ENCODE measurements at places on chromosomes 4 and X. TPM values are rescaled to one million over a fixed set of nuclear protein-coding genes. Genes with fewer than 3 reads are reported as not detected.

DNA sequence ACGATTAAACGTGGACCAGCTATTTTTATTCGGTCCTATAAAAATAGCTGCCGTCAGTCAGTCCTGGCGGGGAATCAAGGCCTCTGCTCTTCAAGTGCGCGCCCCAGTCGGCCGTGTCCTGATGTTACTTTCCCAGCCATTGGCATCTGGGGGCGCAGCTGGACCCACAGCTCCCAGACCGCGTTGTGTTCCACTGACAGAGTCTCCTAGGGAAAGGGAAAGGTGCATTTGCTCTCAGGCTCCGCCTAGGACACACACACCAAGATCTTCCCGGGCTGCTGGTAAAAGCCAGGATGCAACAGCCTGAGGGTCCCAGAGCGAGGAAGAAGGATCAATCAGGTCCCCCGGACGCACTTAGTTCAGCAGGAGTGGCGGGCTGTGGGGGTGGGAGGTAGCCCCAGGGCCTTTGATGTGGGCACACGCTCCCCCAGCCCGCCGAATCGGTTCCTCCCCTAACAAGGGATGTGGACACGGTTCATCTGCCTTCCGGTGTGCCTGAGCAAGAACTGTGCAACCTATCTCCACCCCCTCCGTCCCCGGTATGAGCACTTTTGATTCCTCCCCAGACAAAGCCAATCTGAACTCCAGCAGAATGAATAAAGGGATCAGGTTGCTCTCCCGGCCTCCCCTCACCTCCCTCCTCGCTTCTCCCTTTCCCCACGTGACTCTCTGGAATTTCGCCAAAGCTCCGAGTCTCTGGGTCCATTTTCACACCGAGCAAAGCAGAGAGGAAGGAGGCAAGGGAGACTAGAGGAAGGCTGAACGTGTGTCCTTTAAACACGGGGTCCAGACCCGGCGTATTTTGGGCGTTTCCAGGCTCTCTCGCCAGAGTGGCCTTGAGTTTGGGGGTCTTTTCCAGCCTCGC lies 626 bp upstream of the FRAS1 start:
- peak; percentile 43 for DNase-seq

The CTAG1A gene
- total RNA-seq, result not detected

DNA sequence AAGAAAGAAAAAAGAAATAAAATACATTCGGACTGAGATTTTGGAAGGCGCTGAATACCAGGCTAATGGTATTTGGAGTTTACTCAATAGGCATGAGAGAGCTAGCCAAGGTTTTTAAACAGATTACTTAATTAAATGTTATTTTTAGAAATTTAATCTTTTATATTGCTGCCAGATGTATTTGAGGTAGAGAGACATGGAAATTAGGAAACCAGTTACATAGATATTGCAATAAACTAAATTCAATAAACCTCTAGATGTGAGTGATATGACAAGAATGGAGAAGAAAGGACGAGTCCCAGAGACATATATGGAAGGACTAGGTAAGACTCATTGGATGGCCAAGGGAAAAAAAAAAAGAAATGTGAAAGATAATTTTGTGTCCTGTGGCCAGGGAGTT lies 38.5 kb upstream of the IL13RA1 start:
- DNase-seq, result no peak

- no peak for DNase-seq
Measured at GRCh38 chr4:89353514-89353913, 45.9 kb upstream of the GPRIN3 start.

The SHROOM3 gene
- total RNA-seq, result 139 TPM

- no peak for DNase-seq
Measured at GRCh38 chr4:62231994-62232393, 1031.9 kb downstream of the ADGRL3 start.

GRCh38 chr4:108396900-108397497 lies 223.4 kb upstream of the RPL34 start:
- DNase-seq, result no peak

GRCh38 chr4:164251257-164251656 lies 502.7 kb upstream of the SMIM31 start:
- DNase-seq, result no peak

GRCh38 chr4:152431784-152432183 lies 104.1 kb downstream of the FBXW7 start:
- DNase-seq, result no peak

- DNase-seq, result no peak
Measured at GRCh38 chr4:78764498-78764961, 11.6 kb upstream of the BMP2K start.

DNA sequence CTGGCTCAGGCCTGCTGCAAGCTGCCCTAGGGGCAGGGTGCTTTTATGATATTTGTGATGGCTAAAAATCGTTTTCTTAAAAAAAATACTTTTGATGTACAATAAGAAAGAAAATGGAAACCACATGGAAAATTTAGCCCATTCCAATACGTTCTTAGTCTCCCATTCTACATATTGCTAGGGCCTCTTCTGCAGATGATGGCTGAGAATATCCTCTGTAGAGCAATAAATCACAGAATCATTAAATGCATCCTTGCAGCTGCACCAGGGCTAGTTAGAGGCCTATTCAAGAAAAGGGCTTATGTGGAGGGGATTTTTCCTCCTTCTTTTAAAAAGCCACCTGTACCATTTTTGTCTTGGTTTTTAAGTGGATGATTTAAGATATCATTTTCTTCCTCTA lies 97.6 kb upstream of the C1GALT1C1 start:
- DNase-seq, result no peak

GRCh38 chr4:141587897-141588296 lies 48.5 kb upstream of the IL15 start:
- DNase-seq, result no peak

- DNase-seq, result no peak
Measured at GRCh38 chr4:8719421-8719820, 126.9 kb downstream of the CPZ start.

The FABP2 gene
- total RNA-seq, result not detected

The KIAA0232 gene
- total RNA-seq, result 56.9 TPM

- no peak for DNase-seq
Measured at GRCh38 chrX:53992589-53992988, 51.7 kb downstream of the PHF8 start.

- no peak for DNase-seq
Measured at GRCh38 chr4:127211650-127212560, 420.9 kb upstream of the INTU start.

The HTRA3 gene
- 55.5 TPM for total RNA-seq

GRCh38 chr4:6331018-6331417 lies 61.4 kb downstream of the WFS1 start:
- no peak for DNase-seq

The GRIA3 gene
- total RNA-seq, result 7.9 TPM

Data from thoracic aorta (tissue), 2 donors.